ENCODE measurements at places on chromosomes 1 and 21.

DNA sequence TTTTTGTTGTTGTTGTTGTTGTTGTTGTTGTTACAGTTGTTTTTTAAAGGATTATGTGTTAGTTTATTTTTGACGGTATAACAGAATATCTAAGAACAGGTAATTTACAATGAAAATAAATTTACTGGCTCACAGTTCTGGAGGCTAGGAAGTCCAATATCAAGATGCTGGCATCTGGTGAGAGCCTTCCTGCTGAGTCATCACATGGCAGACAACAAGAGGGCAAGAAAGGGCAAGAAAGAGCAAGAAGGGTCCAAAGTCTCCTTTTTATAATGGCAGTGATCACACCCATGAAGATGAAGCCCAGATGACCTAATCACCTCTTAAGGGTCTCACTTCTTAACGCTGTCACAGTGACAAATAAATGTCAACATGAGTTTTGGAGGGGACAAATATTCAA lies 142.1 kb downstream of the NEGR1 start:
- DNase-seq = no peak

GRCh38 chr1:110347182-110347893 lies 8.2 kb downstream of the RBM15 start:
- DNase-seq = no peak

- no peak for DNase-seq
Observed at GRCh38 chr1:209062863-209063262, 520.7 kb upstream of the CAMK1G start.

GRCh38 chr1:173507205-173507846 lies 30.2 kb downstream of the PRDX6 start:
- DNase-seq = peak; percentile 50

DNA sequence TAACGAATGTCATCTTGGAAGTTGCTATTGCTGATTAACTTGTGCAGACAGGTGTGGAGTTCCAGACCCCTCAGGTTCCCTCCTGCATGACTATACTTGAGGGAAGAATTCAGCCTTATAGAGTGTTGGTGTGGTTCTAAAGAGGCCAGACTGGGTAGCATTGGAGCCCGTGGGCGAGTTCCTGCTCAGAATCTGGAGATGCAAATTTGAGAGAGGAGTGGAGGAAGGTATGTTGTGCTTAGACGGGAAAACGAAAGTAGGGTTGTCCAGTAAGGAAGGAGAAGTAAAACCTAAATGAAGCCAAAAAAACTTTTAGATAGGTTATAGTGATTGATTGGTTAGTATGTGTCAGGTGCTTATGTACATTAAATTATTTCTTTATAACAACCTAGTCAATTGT lies 79.2 kb downstream of the ZNF326 start:
- DNase-seq = no peak

- no peak for DNase-seq
Observed at GRCh38 chr1:80919426-80919825, 881.3 kb upstream of the ADGRL2 start.

DNA sequence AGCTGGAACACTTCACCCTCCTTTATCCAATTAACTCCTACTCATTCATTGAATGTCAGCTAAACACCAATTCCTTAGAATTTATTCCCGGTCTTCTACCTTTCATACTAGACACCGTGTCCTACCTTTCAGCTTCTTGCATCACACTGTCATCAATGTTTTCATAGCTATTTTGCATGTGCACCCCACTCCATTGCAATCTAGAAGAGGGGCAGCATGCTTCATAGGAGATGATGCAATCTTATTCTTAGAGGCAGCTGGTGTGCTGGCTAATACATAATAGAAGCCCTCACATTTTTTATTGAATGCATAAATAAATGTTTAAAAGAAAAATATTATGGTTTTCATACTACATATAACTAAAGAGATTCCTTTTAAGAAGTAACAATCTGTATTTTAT lies 123.6 kb downstream of the DSCAM start:
- no peak for DNase-seq

- no peak for DNase-seq
Observed at GRCh38 chr1:116817582-116818064, 63.4 kb downstream of the CD2 start.

- DNase-seq = no peak
Observed at GRCh38 chr1:5874416-5875110, 117.7 kb downstream of the NPHP4 start.

GRCh38 chr1:173187671-173188237 lies 19.4 kb downstream of the TNFSF4 start:
- DNase-seq = no peak

- no peak for DNase-seq
Observed at GRCh38 chr1:67666636-67667035, 18.4 kb upstream of the GADD45A start.

- DNase-seq = no peak
Observed at GRCh38 chr1:218699865-218700264, 354.7 kb downstream of the TGFB2 start.

GRCh38 chr1:41958015-41958673 lies 39.4 kb upstream of the HIVEP3 start:
- DNase-seq = no peak

- DNase-seq = no peak
Observed at GRCh38 chr1:66731170-66731865, 20.9 kb upstream of the DYNLT5 start.

DNA sequence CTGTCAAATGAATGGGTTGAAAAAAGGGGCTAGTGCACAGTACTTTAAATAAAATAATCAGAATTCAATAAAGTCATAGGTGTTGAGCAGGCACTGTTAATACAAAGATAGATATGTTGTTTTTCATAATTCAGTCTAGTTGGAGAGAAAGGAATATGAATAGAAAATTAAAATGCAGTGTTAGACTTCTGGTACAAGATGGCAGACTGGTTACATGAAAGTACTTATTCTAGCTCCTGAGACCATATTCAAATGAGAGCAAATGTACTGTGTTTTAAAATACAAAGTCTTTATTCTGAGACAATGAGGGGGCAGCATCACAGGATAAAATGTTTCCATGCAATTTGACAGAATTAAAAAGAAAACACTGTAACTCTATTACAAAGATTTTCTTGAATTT lies 542.1 kb downstream of the COL11A1 start:
- no peak for DNase-seq

- DNase-seq = no peak
Observed at GRCh38 chr21:40788635-40789034, 58.3 kb downstream of the DSCAM start.

DNA sequence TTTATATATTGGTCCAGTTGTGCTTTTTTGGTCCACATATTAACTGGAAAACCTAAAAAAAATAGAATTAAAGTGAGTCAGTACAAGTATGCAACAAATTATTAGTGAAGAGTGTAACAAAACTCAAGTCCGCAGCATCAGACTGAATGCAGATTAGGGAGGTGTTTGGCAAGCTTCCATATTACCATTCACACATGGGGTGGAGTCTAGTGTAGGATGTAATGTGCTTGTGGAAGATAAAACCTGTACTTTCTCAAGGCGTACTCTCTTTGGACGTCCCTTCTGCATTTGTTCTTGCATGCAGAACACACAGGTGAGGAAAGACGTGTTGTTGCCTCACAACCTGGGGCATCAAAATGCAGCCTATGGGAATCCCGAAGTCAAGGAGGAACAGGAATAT lies 668.7 kb downstream of the MRPL39 start:
- DNase-seq = no peak

- no peak for DNase-seq
Observed at GRCh38 chr1:78682496-78682895, 32.9 kb downstream of the IFI44 start.

GRCh38 chr1:77643456-77643855 lies 39.0 kb downstream of the ZZZ3 start:
- DNase-seq = no peak

GRCh38 chr1:198529414-198529813 lies 11.1 kb downstream of the ATP6V1G3 start:
- peak; percentile 37 for DNase-seq

- peak; percentile 51 for DNase-seq
Observed at GRCh38 chr1:42319128-42319851, 15.7 kb downstream of the FOXJ3 start.

DNA sequence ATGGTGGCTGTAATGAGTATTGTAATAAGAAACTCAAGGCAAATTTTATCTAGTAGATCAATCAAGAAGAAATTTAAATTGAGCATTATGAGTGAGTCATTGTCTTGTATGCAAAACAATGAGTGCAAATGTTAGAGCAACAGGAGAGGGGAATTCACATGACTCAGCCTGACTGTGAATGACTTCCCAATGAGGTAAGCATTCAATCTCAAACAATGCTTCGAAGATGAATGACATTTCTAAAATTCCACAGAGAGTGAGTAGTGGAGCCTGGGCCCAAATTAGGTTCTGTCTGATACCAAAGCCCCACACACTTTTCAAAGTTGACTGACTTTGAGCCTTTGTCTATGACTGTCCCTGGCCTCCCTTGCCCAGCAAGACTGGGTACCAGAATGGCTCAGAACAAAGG lies 738.0 kb downstream of the PTPRU start:
- DNase-seq = peak; percentile 83

DNA sequence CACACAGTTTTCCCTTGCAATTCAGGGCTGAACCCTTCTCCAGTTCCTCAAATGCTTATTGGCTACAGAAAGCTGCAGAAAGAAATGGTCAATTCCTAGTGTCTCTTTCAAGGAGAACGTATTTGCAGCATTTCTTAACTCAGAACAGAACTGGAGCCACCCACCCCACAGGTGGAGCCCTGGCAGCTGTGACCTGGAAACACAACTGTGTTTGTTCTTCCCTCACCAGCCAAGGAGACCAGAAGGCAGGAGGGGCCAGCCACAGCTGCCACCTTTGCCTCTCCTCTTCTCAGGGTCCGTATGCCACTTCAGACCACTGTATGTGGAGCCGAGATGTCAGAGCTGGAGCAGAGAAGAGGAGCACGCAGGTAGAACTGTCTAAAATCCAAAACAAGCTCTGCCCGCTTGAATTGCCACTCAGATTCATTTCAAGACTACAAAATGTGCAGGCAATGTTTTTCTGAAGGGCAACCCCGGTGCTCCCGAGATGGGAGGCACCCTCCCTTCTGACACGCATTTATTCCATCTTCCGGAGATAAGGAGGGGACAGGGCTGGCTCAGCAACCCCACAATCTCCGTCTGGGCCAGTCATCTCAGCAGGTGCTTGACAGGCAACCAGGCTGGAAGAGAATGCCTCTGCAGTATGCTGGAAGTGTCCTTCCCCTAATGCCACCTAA lies 16.7 kb downstream of the CD247 start:
- DNase-seq = no peak

GRCh38 chr21:26966649-26967061 lies 233 bp downstream of the ADAMTS5 start:
- DNase-seq = no peak

DNA sequence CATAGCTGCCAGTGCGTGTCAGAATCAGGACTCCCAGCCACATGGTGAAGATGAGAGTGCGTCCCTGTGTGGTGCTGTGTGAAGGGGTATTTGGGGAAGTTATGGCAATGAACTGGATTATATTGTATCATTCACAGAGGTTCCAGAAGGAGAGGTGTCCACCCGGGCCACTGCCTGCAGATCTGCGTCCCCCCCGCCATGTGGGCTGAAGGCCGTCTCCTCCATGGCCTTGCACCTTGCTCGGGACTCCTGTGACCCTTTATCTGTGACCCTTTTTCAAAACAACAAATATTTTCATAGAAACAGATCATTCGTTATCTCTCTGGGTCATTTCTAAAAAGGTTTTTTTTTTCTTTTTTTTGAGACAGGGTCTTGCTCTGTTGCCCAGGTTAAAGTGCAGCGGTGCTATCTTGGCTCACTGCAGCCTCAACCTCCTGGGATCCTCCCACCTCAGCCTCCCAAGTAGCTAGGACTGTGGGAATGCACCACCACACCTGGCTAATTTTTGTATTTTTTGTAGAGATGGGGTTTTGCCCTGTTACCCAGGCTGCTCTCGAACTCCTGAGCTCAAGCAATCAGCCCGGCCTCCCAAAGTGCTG lies 120.2 kb upstream of the ERRFI1 start:
- no peak for DNase-seq

DNA sequence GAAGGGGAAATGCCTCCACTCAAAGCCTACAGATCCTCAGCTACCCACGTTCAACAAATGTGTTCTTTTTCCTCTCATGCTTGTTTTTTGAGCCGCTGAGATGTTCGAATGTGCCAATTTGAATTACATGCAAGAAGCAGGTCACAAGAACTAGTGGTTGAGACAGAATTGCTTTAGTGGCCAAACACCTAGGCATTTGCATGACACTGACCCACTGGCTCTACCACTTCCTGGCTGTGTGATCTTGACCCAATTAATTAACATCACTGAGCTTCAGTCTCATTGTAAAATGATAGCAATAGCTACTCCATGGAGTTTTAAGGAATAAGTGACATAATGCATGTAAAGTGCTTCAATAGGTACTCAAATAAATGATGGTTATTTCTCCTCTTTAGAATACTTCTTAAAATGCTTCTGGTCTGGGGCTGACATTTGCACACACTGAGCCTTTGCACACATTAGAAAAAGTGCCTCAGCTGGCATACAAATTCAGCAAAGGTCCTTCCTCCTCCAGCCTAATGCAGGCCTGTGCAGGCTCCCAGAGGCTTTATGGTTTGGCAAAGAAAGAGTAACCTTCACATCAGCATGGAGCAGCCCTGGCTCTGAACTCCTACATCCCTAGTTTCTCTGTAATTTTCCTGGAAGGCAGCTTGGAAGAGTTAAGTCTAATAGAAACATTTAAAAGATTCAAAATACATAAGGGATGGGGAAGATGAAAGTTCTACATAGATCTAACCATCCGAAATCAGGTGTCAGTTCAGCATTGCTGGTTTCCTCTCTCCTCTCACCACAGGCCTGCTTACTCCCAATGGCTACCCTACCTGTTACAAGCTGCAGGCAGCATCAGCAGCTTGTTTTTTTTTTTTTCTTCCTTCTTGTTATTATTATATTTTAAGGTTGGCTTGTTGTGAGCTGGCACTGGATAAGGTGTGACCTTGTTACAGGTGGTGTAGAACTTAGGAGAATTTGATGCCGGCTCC lies 107.4 kb downstream of the TBX19 start:
- no peak for DNase-seq

DNA sequence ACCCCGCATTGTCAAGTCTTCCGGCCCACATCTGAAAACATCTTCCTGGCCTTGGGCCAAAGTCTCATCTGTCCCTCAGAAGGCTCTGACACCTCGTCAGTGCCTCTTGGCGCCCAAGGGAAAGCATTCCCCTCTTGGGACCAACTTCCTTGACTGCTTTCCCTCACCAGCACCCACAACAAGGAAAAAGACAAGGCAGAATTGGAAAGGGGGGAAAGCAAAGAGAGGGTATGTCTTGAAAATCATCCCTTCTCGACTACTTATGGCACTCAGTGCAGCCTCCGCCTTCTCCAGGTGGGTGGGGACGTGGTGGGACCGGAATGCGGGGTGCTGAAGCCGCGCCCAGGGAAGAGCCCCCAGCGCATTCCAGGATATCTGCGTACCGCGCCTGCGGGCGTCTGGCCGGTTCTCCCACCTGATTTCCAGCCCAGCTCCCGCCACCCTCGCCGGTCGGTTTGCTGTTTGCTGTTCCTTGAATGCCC lies 554 bp upstream of the SLC39A1 start:
- DNase-seq = no peak

GRCh38 chr1:116508984-116509980 lies 61.5 kb downstream of the CD58 start:
- DNase-seq = no peak

Data from non-pigmented ciliary epithelial cell (primary cell).